ENCODE measurements at places on chromosomes 3 and 15.

- no peak for DNase-seq
Measured at GRCh38 chr3:46370839-46371518, at the start of gene CCR5. TSS of gene CCR5 (plus strand) at chr3:46370946. CDS start at chr3:46372903, 1,957 bp downstream.

DNA sequence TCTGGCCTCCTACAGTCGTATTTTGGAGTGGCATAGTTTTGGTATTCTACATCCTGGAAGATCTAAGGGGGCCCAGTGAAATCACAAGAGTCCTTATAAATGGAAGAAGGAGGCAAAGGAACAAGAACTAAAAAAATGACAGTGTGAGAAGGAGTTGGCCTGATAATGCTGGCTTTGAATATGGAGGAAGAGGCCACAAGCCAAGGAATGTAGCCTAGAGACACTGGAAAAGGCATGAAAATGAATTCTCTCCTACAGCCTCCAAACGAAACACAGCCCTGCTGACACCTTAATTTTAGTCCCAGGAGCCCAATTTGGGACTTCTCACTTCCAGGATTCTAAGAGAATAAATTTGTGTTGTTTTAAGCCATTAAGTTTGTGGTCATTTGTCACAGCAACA is 54.6 kb upstream of the LIPC start:
- no peak for DNase-seq

GRCh38 chr3:43373560-43373928 is 87.2 kb downstream of the SNRK start:
- no peak for DNase-seq

DNA sequence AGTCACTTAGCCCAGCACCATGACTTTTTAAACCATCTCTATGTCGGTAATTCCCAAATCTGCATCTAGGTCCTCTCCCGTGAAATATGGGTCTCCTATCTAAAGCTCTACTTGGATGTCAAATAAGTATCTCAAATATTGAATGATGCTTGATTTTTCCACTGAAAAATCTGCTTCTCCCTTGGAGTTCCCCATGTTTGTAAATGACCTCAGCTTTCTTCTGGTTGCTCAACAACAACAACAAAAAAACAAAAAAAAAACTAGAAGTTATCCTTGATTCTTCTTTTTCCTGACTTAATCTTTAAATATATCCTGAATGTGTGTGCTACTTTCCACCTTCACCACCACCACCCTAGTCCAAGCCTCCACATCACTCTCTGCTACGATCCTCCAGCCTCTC is 307.5 kb upstream of the UBE2E2 start:
- no peak for DNase-seq

DNA sequence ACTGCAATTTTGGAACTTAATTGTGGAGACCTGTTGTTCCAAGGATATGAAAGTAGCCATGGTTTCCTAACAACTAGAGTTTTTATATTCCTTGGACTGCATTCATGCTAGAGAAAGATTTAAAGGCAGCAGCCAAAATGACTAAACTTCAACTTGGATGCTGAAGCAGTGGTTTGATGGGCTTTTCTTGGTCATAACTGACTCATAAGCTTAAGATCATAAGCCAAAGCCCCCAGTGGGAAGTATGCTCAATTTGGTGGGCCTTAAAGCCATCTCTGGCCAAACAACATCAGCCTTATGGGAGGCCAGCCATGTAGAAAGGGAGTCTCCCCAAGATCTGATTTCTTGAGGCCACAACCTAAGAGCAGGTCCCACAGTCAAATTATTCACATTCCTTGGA is 80.2 kb downstream of the ZNF280D start:
- DNase-seq, result no peak

DNA sequence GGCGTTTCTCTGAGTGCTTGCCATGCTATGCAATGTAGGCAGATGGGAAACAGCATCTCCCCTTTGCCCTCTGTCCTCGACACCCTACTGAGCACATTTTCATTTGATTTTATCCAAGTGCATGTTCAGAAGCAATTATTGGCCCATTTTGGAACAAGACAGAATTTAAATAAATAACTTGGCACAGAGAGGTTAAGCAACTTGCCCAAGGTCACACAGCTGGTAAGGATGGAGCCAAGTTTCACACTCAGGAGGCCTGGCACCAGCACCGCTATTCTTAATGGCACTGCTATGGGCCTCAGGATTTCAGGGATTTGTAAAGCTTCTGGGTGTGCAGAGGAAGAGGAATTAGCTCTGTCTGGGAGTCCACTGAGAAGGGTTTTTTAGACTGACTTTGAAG is 2.5 kb upstream of the GRIP2 start:
- DNase-seq, result no peak

- no peak for DNase-seq
Measured at GRCh38 chr3:47846186-47846879, 43.4 kb downstream of the DHX30 start.

All from stimulated activated CD4-positive, alpha-beta T cell treated with anti-CD3 and anti-CD28 coated beads, Interleukin-15, amount 100 ng/mL, for 48 hours (primary cell).